ENCODE measurements at places on chromosomes 1 and 21.
A peak's percentile ranks its signal among the peaks of the same experiment; 100 is the strongest.

- DNase-seq: no peak
These were observed 24.3 kb upstream of the DUSP10 start for GRCh38 chr1:221766210-221766609.

GRCh38 chr1:201310986-201311355 is 27.7 kb downstream of the PKP1 start:
- DNase-seq: no peak

DNA sequence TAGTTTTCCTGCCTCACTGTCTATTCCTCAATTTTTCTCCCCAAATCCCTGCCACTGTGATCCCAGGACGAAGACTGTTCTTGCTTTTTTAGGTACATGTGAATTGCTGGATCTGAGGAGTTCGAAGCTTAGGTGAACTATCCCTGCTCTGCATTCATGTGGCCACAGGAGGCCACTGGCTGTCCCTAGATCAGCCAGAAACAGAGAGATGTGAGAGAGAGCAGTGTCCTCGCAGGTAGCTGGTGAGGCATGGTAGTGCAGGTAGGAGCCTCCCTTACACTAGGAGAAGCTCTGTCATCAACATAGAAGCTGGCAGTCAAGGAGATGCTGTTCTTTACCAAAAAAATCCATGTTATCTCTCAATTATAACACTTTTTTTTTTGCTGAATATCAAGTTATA is 71.5 kb downstream of the USP24 start:
- DNase-seq: no peak

DNA sequence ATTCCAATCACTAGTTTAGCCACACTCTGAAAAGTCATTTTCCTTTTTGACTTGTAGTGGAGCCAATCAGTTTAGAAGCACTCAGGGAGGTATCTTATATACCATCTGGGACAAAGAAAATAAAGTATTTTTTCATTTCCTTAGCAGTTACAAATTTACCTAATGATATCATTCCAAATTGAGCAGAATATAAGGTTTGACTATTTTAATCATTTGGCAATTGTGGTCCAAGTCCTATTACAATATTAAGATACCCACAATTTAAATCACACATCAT is 170.6 kb downstream of the LTN1 start:
- DNase-seq: no peak

DNA sequence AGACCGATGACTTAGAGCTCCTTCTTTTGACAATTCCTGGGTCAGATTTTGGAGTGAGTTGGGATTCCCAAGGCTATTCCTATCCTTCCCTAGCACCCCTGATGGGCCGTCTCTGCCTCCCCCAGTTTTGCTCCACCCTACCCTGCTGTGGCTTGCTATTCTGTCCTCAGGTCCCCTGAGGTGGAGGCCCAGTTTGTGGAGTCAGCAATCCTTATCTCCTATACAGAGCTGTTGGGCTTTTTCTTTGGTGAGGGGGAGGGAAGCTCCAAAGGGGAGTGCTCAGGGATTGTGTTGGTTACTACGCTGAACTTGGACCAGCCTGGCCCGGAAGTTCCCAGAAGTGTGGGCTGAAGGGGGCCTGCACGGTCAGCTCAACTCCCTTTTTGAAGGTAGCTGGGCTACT is 7.6 kb downstream of the SESN2 start:
- no peak for DNase-seq

DNA sequence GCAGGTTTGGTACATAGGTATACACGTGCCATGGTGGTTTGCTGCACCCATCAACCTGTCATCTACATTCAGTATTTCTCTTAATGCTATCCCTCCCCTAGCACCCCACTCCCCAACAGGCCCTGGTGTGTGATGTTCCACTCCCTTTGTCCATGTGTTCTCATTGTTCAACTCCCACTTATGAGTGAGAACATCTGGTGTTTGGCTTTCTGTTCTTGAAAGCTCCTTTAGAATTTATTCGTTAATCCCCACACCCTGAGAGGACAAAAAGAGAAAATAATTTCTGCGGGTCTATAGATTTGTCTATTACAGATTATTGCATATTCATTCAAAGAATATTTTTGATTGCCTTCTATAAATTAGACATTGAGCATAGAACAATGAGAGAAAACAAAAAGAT is 455.5 kb downstream of the PLPP3 start:
- DNase-seq: no peak

DNA sequence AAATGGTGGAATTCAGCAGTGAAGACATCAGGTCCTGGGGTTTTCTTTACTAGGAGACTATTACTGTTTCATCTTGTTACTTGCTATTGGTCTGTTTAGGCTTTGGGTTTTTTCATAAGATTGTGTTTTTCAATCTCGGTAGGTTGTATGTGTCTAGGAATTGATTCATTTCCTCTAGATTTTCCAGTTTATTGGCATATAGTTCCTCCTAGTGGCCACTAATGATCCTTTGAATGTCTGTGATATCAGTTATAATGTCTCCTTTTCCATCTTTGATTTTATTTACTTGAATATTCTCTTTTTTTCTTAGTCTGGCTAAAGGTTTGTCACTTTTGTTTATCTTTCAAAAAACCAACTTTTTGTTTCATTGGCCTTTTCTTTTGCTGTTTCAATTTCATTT is 233.0 kb downstream of the RWDD3 start:
- no peak for DNase-seq

GRCh38 chr1:3625151-3625907 is 514 bp downstream of the TPRG1L start:
- DNase-seq: peak; percentile 79

DNA sequence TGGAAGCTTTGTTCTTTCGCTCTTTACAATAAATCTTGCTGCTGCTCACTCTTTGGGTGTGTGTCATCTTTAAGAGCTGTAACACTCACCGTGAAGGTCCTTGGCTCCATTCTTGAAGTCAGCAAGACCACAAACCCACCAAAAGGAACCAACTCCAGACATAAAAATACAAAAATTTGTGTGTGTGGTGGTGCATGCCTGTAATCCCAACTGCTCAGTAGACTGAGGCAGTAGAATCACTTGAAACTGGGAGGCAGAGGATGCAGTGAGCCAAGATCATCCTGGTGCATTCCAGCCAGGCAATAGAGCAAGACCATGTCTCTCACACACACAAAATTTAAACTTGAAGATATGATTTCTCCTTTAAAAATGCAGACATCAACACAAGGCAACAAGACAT is 1431.7 kb upstream of the B3GALT2 start:
- no peak for DNase-seq

DNA sequence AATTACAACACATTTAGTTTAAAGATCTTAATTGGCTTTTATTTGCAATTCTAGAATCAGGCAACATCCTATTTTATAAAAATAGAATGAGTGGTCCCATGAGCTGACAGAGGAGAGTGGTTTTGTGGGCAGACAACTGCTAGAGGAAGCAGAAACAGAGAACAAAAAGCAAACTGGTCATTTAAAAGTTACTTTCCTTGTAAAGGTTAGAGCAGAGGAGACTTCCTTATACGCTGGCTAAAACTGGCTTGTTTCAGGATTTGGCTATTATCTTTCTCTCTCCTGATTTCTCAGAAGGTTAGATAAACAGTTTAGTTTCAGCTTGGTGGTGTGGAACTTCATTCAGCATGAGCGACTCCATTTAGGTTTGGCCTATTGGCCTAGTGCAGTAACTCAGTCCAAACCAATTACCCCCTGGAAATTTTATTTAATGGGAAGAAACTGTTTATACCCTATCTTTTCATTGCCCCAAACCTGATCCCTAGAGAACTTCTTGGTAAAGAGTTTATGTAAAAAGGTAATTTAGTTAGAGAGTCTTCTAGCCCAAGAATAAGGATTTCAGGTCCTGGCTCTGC is 32.2 kb upstream of the IL20 start:
- no peak for DNase-seq

- DNase-seq: no peak
These were observed 57.4 kb upstream of the MTF2 start for GRCh38 chr1:93021539-93022134.

- no peak for DNase-seq
These were observed 13.7 kb downstream of the ZBTB17 start for GRCh38 chr1:15962176-15962575.

GRCh38 chr1:11384170-11384554 is 94.8 kb upstream of the DISP3 start:
- DNase-seq: no peak

DNA sequence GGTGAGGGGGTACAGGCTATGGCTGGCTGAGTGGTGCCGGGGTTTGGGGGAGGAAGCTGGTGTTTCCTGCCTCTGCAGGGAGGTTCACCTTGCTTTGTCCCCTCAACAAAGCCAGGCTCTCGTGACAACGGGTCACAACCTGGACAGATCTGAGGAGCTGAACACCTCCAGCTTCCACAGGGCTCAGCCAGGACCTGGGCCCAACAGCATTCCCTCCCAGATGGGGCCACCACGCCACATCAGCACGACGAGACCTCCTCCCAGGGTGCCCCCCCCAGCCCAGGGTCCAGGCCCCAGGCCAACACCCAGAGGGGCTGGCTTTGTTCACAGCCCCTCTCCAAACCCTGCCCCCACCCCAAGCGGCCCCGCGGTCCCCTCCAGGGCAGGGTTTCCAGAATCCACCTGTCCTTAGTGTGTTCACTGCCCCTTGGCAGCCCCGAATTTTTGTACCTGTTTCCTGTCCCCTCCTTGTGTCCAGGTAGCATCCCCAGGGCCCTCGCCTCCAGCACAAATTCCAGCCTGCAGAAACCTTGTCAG is 34.7 kb downstream of the UBE2G2 start:
- no peak for DNase-seq

DNA sequence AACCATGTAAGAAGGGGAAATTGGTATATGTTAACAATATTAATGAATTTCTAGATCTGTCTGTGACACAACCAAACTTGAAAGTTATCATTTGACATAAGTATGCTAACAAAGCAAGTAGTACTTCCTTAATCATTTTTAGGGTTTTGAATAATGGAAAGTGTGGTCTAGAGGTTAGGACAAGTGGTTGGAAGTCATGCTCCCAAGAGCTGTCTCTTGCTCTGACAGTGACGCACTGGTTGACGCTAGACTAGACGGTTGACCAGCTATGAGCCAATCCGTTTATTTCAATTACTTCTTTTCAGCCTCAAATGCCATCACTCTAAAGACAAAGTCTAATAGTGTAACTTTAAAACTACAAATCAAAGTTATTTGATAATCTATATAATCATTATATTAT is 20.7 kb upstream of the RGS1 start:
- DNase-seq: no peak

DNA sequence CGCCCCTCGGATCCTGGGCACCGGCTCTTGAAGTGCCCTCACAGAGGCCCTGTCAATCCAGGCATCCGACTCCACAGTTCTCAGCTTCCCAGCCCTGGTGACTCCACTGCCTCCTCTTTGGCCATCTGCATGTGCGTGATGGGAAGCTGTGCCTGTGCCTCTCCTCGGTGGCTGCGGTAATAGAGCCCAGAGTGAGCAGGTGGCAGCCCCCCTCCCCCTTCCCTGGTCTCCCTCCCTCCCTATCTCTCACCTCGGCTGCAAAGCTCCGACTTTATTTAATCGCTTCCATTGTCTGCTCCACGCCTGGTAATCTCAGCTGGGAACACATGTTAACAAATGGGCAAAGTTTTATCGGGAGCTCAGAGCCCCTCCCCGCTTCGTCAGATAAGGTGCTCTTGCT is 91.9 kb downstream of the IGSF21 start:
- no peak for DNase-seq

DNA sequence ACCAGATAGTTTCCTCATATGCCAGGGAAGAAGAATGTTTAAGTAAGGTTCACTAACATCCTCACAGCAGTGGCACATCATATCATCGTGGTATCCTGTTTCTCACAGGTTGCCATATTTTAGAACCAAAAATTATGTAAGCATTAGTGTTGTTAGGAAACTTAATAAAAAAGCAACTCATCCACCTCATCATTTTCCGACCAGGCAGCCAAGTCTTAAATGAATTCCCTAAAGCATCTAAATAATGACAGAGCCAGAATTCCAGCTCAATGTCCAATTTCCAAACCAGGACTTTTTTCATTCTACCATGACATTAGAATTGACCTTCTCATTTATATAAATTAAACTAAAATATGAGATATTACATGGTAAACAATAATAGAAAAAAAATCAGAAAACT is 272.7 kb downstream of the NTNG1 start:
- no peak for DNase-seq

DNA sequence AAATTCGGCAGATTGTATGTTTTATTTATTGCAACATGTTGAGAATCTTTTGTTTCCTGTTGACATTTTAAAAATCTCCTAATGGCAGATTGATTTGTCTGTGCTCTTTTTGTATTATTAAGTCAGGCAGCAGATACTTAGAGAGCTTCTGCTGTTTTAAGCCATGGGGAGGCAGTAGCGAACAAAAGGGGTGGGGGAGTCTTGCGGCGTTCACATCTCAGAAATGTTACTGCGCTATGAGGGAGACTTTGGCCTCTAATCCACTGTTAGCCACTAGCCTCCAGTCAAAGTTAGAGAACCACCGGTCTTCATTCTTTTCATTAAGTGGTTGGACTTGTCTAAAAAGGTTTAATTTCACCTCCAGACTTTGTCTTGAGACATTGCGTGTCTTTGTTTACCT is 93.6 kb downstream of the DYRK1A start:
- DNase-seq: no peak

DNA sequence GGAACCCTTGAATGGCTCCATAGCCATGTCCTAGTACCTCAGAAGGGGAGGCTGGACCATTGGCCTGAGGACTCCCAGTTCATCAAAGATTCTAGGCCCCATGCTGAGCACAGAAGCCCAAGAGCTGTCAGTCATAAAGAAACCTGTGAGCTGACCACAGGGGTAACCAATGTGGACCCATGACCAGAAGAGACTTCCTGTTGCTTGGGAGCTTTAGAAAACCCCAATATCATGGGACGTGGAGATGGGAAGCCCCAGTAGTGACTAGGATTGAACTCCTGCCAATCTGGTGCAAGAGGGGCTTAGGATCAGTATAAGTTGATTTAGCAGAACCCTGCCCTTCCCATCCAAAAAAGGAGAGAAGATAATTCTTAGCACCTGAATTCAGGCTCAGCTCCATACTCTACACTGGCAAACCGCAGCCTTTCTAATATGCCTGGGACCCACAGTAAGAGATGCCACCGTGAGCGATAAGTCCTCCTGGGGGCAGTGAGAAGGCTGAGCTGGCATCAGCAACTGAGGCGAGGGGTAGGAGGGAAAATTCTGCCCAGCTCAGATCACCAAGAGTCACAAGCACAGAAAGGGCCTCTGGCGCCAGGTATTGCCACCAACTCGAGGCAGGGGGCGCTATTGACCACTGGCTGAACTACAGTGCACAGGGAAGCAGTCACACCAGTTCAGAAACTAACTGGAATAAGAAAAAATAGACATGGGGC is 108.9 kb downstream of the CAPN8 start:
- peak; percentile 68 for DNase-seq

GRCh38 chr1:42177541-42177981 is 13.0 kb upstream of the GUCA2A start:
- DNase-seq: no peak

DNA sequence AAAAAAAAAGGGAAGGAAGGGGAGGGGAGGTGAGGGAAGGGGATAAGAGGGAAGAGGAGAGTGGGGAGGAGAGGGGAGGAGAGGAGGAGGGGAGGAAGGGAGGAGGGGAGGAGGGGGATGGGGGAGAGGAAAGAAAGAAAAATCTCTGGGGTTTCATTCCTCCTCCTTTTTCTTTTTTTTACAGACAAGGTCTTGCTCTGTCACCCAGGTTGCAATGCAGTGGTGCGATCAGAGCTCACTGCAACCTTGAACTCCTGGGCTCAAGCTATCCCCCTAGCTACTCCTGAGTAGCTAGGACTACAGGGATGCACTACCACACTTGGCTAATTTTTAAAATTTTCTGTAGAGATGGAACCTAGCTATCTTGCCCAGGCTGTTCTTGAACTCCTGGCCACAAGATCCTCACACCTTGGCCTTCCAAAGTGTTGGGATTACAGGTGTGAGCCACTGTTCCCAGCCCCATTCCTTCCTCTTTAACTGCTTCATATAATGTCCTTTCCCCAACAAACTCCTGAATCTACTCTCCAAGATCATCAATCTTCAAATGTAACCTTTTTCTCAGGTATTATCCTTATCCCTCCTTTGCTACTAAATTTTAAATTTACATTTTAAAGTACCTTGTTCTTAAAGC is 23.2 kb downstream of the GON4L start:
- DNase-seq: no peak

Measured in HuH-7.5 (cell line).